ENCODE measurements at places on chromosomes 1 and 21.

DNA sequence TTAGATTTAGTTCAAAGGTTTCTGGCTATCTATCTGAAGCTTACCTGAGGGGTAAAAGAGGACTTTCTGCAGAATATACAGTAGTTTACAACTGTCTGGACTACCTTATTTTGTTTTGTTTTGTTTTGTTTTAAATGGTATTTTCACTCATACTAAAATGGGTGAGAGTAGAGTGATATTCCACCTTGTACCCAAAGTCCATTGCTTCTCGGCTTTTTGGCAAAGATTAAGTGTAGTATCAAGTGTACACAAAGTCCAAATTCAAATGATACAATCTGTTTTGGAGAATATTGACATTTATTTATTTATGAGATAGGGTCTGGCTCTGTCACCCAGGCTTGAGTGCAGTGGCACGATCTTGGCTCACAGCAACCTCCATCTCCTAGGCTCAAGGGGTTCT, 11.7 kb upstream of the SMG7 start:
- DNase-seq: no peak

GRCh38 chr1:70517444-70517843, 106.4 kb downstream of the CTH start:
- no peak for DNase-seq

- no peak for DNase-seq
These were observed 624 bp downstream of the KIFAP3 start for GRCh38 chr1:170073893-170074249.

DNA sequence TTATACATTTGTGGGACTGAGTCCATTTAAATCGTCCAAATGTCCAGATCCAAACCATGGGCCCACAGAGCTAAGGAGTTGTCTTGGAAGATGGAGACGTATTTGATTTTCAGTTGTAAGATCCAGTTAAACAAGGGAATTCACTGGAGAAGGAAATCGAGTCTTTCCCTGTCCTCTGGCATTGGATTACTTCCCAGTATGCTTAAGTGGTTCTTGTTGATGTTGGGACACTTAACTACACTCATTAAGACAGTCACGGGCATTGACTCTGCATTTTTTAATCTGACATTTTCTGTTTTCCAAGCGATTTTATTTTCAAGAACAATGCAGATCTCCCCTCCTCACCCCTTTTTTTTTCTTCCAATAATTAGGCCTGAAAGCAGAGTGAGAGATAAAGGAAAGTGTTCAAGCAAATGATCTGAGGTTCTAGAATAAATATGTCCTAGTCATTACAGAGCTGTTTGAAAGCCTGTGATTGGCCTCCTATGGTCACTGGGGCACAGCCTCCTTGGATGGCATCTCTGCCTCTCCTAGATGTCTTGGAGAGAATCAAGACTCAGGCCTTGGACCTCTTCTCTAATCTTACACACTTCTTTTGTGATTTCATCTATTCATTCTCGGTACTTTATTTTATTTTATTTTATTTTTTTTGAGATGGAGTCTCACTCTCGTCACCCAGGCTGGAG, 48.9 kb downstream of the CD247 start:
- no peak for DNase-seq

DNA sequence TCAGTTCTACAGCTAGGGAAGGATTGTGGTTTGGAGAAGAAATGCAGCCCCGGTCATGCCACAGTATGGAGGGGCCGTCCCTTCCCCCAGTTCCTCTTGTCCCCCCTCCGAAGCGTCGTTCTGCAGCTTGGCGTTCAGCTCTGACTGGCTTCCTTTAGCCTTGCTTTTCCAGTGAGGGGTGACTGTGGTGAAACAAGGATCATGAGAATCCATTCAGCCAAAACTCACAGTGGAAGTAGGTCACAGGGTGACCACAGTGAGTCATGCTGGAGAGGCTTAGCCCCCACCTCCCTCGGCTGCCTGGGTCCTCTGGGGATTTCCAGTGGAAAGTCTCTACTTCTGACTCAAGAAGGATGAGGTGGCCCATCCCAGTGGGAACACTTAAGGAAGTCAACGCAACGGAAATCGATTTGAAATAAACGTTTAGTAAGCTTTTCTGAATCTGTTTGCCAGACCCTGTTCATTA, 37.3 kb upstream of the COL6A2 start:
- no peak for DNase-seq

GRCh38 chr1:73463873-73464272, 734.1 kb downstream of the LRRIQ3 start:
- DNase-seq: no peak

GRCh38 chr1:78009836-78010235, 5.1 kb downstream of the DNAJB4 start:
- DNase-seq: no peak

GRCh38 chr1:96815914-96816313, 94.3 kb downstream of the PTBP2 start:
- no peak for DNase-seq

GRCh38 chr1:220991959-220992704, 112.9 kb downstream of the HLX start:
- DNase-seq: no peak
